ENCODE measurements at places on chromosomes 6 and 20. TPM values are rescaled to one million over a fixed set of nuclear protein-coding genes. Genes with fewer than 3 reads are reported as not detected.

GRCh38 chr20:64093013-64093503 is 8.9 kb upstream of the LKAAEAR1 start:
- DNase-seq, result no peak

The WFDC5 gene
- not detected for total RNA-seq

GRCh38 chr6:117137711-117138110 is 127.6 kb upstream of the VGLL2 start:
- no peak for DNase-seq

The APOM gene
- 0.39 TPM for total RNA-seq

GRCh38 chr20:9578594-9578993 is 64.2 kb downstream of the LAMP5 start:
- DNase-seq, result no peak

The FAM217A gene
- total RNA-seq, result not detected

The TDRD6 gene
- under 0.01 TPM for total RNA-seq
